Activated T-cell treated with anti-CD3 and anti-CD28 coated beads for 24 hours (primary cell): ENCODE measurements at places on chromosomes 12 and 14.

DNA sequence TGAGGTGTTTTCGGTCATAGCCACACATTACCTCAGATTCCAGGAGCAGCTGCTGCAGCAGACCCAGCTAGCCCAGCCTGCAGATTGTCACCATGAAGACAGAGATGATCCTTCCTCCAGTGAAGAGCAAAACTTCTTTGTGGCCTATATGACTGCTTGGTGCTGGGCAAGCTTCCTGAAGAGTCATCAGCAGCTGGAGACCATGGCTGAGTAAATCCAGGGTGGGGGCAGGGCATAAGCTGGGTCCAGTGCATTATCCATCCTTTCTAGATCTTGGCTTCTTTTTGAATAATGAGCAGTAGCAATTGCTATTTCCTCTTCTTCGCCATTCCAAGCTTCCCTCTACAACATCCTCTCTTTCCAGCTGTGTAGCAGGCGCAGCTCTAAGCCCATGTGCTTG lies 373.1 kb upstream of the DDHD1 start:
- DNase-seq, result no peak

DNA sequence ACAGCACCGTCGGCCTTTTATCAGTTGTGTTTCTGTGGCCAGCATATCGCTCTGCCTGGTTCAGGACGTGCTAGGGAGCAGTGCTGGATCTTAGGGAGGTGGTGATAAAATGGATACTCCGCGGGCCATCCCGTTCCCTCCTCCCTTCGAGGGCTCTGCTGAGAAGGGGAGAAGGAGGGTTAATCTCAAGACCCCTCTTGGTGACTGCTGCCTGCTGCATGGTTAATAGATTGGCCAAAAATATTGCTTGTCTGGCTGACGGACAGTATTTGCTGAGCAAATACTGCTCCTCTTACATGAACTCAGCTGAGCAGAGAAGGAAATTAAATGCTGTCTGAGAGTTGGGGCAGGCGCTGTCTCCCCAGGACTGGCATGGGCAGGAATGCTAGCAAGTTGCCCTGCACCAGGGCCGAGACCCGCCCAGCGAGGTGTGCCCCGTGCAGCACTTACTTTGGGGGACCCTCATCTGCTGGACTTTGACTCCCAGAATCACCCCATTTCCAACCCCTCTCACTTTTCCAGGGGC lies 1.2 kb downstream of the FBRSL1 start:
- no peak for DNase-seq

GRCh38 chr12:102958073-102958829 lies 777 bp downstream of the ASCL1 start:
- no peak for DNase-seq

GRCh38 chr12:6374786-6375160 lies 590 bp downstream of the SCNN1A start:
- DNase-seq, result no peak

GRCh38 chr12:48022676-48023385 lies 18.6 kb upstream of the COL2A1 start:
- no peak for DNase-seq

DNA sequence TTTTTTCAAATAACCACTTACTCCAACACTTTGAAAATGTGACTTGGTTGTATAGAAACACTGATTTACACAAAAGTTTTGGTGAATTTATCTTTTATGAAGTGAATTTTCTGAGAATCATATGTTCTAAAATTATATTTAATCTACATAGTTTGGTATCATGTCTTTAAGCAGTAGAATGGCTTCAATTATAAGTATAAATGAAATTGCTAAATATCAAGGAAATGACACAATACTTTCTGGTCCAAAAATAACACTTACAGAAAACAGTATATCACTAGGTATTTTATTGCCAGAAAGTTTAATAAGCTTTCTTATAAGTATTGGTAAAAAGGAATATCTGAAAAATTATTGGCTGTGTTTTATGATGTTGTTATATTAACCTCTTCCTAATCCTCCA lies 90.9 kb downstream of the SRGAP1 start:
- no peak for DNase-seq

GRCh38 chr12:7869137-7869536 lies 3.6 kb downstream of the SLC2A14 start:
- DNase-seq, result no peak

DNA sequence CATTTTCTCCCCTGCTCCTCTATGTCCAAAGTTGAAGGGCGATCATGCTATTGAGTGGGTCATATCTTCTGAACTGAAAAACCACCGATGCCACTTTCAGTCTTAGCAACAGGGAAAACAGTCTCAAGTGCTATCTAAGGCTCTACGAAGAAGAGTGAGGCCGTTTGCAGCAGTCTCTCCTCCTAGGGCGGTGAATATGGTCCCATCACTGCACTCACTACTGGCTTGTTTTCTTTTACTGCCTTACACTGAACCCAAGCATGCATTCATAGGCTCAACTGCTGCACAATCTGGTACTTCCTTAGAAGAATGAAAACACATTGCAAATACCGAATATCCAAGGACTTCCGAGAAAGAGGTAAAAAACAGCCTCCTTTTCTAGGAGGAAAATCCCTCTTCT lies 92.1 kb downstream of the DNAH10 start:
- DNase-seq, result no peak

GRCh38 chr12:101824831-101825230 lies 5.9 kb downstream of the GNPTAB start:
- no peak for DNase-seq

DNA sequence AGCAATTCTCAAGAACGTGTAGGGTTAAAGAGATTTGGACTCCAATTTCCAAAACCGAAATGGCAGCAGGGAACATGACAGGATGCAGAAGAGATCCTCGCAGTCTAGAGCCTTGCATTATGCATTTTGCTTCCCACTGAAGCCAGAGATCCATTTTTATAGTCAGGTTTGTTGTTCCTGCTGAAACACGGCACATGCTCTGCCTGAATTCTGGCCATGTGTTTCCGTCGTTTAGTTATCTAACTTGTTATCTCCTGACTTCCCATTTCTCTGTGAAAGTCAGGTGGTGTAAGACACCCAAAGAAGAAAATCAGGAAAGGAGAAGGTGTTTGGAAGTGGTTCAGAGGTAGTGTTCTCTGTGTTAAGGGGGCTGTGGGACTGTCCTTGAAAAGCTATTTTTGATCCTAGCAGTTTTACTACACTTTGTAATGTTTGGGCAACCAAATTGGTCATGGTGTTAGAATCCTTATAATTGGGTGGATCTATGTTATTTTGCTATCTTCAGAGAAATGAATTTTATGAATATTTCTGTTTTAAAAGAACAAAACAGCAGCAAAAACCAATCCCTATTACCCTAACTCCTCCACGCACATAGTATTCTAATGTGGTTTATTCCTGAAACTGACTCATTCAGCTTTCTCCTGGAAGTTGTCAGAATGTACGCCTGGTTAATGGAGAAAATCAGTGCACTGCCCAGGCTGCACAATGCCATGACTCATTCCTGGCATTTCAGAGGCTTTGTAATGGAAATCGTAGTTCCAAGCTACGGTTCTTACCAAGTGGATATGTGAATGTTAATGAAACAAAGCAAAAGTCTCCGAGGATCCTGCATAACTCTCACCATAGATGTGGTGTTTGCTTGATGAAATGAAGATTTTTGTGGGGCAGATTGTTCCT lies 110.1 kb downstream of the SAMD4A start:
- no peak for DNase-seq

DNA sequence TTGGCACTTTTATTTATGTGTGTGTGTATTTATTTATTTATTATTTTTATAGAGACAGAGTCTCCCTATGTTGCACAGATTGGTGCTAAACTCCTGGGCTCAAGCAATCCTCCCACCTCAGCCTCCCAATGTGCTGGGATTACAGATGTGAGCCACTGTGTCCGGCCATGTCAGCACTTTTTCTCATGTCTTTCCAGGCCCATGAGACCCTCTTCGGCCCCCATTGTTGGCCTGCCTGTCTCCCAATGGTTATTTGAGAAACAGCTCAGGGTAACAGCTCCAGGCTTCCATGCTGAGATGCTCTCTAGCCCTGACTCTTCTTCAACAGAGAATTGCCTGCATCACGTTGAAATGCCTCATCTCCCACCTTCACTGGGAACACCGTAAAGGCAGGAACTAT lies 34.4 kb downstream of the TMEM30B start:
- DNase-seq, result no peak

DNA sequence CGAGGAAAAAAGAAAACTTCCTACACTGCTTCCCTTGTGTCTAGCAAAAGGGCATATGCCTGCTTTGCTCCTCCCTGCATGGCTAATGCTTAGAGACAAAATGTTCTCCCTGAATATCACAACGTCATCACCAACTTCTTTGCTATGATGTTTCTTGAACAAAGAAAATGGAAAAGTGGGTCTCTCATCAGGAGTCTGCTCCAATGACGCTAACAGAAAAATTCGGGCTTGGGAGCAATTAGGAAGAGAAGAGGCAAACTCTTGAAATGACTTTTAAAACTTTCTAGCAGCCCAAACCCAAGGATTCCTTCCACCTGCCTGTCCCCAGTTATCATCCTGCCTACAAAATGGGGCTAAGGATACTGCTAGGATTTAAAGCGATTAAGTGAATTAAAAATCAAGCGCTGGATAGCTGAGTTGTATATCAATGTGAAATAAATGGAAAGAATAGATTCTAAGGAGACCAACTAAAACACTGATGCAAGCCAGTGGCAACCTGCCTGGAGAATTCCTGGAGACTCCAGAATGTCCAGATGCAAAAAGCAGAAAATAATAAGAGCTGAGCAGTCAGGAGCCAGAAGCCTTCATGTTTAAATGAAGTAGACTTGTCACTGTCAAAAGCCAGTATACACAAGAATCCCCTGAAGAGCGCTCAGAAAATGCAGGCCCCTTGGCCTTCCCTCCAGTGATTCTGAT lies 183.8 kb downstream of the DPF3 start:
- no peak for DNase-seq

DNA sequence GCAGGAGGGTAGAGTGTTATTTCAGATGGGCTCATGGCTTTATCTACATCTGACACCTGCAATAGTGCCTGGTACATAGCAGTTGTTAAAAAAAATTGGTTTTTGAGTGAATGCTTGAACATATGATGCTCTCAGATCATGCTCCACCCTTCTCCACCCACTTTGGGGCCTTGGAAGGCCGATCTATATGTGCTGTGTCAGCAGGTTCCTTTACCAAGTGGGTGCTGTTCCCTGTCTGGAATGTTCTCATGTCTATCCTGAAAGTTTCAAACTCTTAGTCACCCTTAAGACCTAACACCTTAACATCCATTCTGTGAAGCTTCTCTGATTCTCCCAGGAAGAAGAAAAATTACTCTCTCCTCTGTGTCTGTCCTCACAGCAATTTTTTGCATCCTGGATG lies 556.3 kb upstream of the TBX3 start:
- no peak for DNase-seq

DNA sequence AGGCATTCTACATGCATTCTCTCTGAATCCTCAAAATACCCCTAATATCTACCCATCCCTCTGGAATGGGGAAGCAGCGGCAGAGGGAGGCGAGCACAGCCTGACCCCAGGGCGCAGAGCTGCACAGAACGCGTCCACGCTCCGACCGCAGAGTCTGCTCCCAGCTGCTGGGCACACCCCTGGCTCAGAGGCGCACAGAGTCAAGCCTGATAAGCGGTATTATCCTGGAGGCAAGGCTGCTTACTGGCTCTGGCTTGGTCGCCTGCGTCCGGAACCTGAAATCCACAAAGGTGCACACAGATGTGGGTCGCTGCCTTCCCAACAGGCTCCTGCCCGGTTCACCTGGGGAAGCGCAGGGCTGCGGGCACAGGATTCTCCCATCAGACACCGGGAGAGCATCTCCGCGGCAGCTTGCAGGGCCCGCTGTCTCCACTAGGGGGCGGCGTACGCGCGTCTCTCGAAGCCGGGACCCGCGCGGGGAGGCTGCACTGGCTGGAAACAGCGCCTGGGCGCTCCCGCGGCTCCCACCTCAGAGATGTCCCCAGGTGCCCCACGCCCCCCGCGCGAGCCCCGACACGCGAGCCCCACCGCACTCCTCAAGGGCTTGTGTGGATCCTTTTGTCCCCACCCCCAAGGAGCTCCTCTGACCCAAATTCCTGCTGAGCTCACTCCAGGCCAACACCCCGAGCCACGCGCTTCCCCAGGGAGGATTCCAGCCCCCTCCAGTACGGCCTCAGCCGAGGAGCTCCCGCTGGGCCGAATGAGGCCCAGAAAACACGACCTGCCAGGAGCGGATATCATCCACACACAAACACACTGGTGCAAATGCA lies 120.1 kb upstream of the FZD10 start:
- peak; percentile 33 for DNase-seq

DNA sequence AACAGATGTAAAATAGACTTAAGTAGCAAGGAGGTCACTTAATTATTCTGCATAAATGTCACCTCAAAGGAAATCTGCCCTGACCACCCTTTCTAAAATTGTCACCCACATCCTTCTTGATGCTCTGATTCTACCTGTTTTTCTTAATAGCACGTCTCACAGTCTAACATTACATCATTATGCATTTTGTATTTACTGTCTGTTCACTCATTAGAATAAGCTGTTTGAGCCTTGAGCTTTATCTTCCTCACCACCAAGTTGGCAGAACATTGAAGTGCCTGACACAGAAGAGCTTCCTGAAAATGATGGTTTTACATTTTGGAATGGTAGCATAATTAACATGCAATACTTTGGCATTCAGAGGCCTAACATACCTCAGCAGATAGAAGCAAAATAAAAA lies 8.8 kb upstream of the TMEM117 start:
- no peak for DNase-seq

GRCh38 chr12:55446326-55446725 lies 2.5 kb downstream of the OR6C2 start:
- no peak for DNase-seq

GRCh38 chr12:131407221-131408035 lies 303.5 kb upstream of the SFSWAP start:
- DNase-seq, result no peak

DNA sequence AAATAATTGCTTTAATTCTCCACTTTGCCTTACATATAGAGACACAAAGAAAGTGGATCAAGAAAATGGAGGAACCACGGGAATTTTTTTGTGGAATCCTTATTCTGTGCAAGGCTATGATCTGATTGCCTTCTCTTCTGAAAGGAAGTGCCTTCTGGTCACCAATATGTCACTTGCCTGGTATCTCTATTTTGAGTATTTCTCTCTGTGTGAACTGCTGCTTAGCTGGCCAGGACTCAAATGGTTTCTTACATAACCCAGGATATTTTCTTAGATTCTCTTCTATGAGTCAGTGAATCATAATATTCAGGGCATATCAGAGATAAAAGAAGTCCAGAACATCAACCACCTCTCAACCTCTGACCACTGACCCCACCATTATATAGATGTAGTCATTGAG lies 156.1 kb downstream of the DIO2 start:
- no peak for DNase-seq

- no peak for DNase-seq
Observed at GRCh38 chr14:95655461-95655860, 30.8 kb upstream of the TCL1B start.
